ENCODE measurements at places on chromosomes 2 and 18. TPM values are rescaled to one million over a fixed set of nuclear protein-coding genes. Genes with fewer than 3 reads are reported as not detected.

- DNase-seq = no peak
Observed at GRCh38 chr2:95122197-95122551, 566 bp upstream of the MRPS5 start.

GRCh38 chr2:187956906-187957534 lies 334.7 kb upstream of the GULP1 start:
- DNase-seq = peak; percentile 1

DNA sequence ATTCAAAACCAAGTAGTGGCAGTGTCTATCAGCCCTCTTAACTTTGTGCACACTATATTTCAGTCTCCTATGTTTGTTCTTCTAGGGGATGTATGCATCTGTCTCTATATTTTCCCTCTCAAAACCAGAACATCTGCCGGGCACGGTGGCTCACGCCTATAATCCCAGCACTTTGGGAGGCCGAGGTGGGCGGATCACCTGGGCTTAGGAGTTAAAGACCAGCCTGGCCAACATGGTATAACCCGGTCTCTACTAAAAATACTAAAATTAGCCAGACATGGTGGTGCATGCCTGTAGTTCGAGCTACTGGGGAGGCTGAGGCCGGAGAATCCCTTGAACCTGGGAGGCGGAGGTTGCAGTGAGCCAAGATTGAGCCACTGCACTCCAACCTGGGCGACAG lies 9.9 kb upstream of the GAREM2 start:
- DNase-seq = no peak

GRCh38 chr2:98734162-98734561 lies 3.2 kb upstream of the MGAT4A start:
- DNase-seq = no peak

GRCh38 chr18:77079954-77080682 lies 52.5 kb downstream of the MBP start:
- DNase-seq = no peak

GRCh38 chr2:164053021-164053420 lies 317.2 kb upstream of the FIGN start:
- DNase-seq = no peak

DNA sequence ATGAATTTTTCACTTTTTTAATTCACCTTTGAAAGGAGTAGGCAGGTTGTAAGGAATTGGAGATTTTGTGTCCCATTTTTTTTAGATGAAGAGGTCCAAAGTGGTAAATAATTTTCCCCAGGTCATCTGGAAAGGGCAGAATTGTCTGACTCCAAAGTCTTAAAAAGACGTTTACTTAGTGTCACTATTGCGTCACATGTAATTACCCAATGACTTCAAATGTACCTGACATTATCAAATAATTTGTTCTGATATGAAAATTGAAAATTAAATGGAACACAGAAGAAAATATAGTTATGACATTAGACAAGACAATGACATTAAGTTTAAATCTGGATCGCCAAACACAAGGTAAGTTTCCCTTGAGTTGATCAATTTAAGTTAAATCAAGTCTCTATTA lies 24.2 kb upstream of the NBEAL1 start:
- DNase-seq = no peak

EVX2 gene
- polyA plus RNA-seq = not detected

COL6A3 gene
- 210 TPM for polyA plus RNA-seq

SKOR2 gene
- polyA plus RNA-seq = not detected

LCT gene
- polyA plus RNA-seq = 0.08 TPM

- DNase-seq = no peak
Observed at GRCh38 chr18:8411492-8411891, 197.7 kb upstream of the RAB12 start.

ZNF519 gene
- polyA plus RNA-seq = 10.7 TPM

- no peak for DNase-seq
Observed at GRCh38 chr18:12282442-12283039, 25.5 kb upstream of the TUBB6 start.

DNA sequence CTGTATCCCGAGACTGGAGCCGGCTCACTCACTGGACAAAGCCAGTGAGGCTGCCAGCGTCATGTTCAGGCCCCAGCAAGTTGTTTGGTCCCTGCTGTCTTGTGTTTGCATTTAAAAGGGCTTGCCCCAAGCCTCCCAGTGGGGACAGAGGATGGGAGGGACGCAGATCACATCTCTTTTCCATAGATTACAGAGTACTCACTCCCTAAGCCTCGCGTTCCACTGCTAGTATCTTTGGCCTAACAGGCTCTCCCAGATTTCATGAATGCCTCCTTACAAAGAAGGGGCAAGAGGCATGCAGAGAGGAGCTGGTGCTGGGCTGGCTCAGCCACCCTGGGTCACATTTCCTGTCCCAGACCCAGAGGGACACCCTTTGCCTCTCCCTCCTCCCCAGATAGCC lies 59.1 kb downstream of the CMPK2 start:
- no peak for DNase-seq

- DNase-seq = no peak
Observed at GRCh38 chr2:68537011-68537410, 69.6 kb downstream of the APLF start.

- DNase-seq = no peak
Observed at GRCh38 chr18:52620926-52621439, 281.0 kb downstream of the DCC start.

FAM228A gene
- polyA plus RNA-seq = 1.3 TPM

- no peak for DNase-seq
Observed at GRCh38 chr2:102144128-102144527, 1.6 kb downstream of the IL1R1 start.

GRCh38 chr2:126303113-126303512 lies 352.8 kb upstream of the GYPC start:
- DNase-seq = no peak

RAPGEF4 gene
- polyA plus RNA-seq = 9.8 TPM

G6PC2 gene
- not detected for polyA plus RNA-seq

GRCh38 chr2:182542501-182543258 lies 115.8 kb upstream of the PDE1A start:
- no peak for DNase-seq

- DNase-seq = no peak
Observed at GRCh38 chr2:229126066-229126465, 145.0 kb downstream of the PID1 start.

DNA sequence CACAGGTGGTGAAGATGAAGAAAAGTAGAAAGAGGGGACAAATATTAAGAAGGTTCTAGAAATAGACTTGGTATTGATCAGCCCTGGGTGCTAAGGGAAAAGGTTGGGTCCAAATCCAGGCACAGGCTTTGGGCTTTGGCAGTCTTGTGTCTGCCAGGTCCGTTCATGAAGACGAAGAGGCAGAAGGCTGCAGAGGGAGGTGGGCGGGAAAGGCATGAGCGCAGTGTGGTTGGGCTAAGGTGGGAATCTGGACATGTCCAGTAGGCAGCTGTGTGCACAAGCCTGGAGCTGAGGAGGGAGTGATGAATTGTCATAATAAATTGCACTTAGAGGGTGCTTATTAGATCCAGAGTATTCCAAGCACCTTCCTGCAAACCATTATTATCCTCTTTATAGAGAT lies 105.7 kb upstream of the TEX51 start:
- no peak for DNase-seq

GRCh38 chr18:63405986-63406385 lies 16.3 kb downstream of the VPS4B start:
- DNase-seq = no peak

GRCh38 chr2:46001741-46002506 lies 295.3 kb upstream of the EPAS1 start:
- peak; percentile 77 for DNase-seq

- DNase-seq = no peak
Observed at GRCh38 chr2:236642584-236643291, 73.1 kb downstream of the ACKR3 start.

NYAP2 gene
- 0.05 TPM for polyA plus RNA-seq

DNA sequence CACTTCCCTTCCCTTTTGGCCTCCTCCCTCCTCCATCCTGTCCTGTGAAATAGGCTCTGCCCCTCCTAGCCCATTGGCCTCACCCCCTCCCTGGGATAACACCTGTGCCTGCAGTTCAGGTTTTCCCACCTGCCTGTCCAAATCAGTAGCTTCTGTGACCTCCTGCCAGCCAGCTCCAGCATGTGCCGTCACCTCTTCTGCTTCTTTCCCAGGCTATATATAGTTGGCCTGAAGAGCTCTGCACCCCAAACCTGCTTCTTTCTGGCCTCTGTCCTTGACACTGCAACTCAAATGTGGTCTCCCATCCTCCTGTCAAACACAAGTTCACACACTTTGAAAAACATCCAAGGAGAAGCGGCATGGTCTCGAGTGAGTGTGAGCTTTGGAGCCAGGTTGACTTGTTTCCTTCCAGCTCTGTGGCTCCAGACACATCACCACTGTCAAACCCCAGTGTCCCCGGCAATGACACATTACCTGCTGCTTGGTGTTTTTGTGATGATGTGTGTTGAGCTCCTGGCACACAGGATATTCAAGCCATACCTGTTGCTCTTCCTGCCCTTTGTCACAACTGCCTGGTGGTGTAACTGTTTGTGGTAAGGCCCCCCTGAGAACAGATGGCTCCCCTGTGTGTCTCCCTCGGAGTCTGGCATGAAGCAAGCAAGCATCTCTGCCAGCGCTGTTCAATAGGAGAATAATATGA lies 143.6 kb upstream of the DAPL1 start:
- DNase-seq = no peak

PROKR1 gene
- 0.17 TPM for polyA plus RNA-seq

DNA sequence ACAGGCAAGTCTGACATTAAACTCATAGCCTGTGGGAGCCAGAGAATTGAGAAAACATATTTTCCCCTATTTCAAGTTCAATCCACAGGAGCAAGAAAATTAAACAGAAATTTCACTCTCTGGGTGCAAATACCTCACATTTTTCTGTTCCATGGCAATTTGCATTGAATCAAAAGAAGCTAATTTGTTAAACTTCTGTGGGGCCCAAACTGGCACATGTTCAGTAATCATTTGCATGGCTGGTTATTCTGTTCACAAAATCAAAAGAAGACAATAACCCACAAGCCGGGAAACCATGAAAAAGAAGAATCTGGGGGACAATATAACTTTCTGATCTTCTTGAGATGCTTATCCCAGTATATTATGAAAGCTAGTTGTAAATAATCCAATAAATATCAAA lies 363.1 kb downstream of the LRP1B start:
- DNase-seq = no peak

CNTNAP5 gene
- polyA plus RNA-seq = 0.04 TPM

GRP gene
- 0.80 TPM for polyA plus RNA-seq

DNA sequence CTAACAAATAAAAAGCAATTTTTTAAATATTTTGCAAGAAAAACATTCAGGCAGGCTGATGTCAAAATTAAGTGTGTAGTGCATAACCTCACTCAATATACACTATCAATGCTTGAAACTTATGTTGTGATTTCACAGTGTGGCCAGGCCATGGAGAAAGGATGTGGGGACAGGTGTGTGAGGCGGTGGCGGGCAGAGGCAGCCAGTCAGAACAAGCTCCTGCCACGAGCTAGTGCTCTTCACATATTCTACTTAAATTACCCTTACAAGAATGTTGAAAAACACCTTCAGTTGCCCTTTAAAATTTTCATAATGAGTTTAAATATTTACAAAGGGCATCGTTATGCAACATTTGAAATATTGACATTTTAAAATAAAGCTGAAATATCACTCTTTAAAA lies 43.2 kb downstream of the CYB5A start:
- no peak for DNase-seq

GAD1 gene
- 0.66 TPM for polyA plus RNA-seq

GALR1 gene
- 0.22 TPM for polyA plus RNA-seq
